Effector memory CD8-positive, alpha-beta T cell (primary cell): ENCODE measurements at places on chromosomes 5 and 9.

DNA sequence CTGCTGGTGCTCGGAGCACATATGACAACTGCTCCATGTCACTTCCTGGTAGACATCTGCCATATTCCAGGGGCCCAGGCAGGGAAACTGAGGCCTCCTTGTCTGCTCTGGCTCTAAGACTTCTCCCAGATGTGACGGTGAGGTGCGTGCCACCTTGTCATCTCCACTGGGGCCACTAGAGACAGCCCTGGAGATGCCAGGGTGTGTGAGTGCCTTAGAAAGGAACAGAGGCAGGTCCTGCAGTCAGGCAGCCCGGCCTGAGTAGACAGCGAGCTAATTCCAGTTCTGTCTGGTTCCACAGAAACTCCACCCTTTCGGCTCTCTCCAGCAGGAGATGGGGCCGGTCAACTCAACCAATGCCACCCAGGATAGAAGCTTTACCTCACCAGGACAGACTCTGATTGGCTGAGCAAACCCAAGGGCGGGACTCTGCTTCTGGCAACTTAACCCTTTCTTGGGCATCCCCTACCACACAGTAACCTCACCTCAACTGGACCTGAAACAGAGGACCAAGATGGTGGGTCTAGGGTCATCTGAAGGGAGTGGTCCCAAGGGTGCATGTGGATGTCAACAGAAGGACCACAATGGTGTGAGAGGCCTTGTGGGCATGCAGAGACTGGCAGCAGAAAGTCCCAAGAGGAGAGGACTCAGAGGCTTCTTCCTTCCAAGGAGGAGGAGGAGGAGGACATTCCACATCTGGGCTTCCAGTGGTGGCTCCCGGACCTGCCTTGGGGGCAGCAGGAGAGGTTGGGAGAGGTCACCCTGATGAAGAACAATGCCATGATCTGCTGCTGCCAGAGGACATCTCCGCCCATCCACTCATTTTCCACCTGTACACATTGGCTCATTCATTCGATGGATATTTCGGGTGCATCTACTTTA, 77.7 kb downstream of the RGS3 start:
- no peak for DNase-seq

DNA sequence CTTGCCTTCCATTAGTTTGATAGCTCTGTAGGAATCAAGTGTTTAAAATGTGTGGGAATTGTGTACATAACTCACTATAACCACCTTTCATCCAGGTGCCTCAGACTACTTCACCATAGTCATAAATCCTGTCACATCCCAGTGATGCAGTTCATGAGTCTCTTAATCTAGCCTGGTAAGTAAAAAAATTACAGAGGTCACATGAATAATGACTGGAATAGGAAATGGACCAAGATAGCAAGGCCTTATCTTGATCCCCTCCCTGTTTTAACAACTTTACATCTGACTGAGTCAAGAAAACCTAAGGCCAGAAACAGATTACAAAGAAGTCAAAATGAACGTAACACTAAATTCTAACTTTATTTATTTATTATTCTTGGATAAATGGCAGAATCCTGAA, 1.5 kb upstream of the RNF145 start:
- DNase-seq: no peak

- DNase-seq: no peak
Observed at GRCh38 chr5:36874465-36874864, 2.1 kb upstream of the NIPBL start.

DNA sequence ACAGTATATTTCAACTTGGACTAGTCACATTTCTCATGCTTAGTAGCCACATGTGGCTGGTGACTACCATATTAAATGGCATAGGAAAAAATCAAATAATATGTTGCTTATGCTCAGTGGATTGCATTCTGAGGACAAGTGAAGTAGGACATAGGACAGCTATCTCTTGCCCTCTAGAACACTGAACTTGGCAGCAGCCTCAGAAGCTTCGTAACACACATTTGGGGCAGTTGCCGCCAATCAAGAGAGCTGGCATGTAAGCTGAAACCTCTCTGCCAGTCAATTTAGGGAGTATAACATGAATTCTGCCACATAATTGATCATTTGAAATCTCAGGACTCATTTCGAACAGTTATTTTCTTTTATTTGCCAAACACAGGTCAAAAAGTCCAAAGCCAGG, 505.5 kb downstream of the MAT2B start:
- DNase-seq: no peak

DNA sequence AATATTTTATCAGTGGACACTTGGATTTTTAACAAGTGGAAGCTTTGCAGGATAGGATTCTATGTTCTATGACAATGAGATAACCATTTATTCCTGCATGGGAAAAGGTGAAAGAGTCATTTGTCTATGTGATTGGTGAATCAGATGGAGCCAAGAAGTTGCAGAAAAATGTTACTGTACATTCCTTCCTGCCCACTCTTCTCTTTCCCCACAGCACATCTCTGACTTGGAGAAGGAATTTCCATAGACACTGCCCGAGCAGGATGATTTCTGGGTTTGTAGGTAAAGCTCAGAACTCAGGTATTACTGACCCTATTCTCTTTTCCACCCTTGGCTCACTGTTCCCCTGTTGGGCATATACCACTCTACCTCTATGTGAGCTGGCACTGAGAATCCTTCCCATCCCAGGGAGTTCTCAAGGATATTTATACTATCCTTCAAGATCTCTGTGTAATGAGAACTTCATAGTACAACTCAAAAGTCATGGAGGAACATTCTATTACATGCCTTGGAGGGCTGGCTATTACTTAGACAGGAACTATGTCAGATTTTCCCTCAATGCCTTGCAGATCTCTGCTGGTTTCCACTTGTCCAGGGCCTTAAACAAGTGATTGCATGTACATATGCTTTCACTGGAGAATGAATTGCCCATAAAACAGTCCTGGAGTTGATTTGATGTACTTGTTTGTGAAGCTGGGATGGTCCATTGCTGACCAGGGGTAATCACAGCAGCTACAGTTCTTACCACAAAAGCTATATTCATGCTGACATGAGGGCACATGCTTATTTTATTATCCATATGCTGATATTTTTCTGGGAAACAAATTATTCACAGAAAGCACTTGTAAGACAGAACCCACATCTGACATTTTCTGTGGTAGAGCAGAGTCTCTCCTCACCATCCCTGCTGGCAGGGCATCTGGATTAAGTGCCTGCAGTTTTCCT, 24.1 kb downstream of the SLC1A3 start:
- DNase-seq: no peak

- DNase-seq: no peak
Observed at GRCh38 chr9:70791936-70792335, 329.5 kb downstream of the TRPM3 start.

- DNase-seq: no peak
Observed at GRCh38 chr5:126909856-126910255, 120.5 kb downstream of the MARCHF3 start.

DNA sequence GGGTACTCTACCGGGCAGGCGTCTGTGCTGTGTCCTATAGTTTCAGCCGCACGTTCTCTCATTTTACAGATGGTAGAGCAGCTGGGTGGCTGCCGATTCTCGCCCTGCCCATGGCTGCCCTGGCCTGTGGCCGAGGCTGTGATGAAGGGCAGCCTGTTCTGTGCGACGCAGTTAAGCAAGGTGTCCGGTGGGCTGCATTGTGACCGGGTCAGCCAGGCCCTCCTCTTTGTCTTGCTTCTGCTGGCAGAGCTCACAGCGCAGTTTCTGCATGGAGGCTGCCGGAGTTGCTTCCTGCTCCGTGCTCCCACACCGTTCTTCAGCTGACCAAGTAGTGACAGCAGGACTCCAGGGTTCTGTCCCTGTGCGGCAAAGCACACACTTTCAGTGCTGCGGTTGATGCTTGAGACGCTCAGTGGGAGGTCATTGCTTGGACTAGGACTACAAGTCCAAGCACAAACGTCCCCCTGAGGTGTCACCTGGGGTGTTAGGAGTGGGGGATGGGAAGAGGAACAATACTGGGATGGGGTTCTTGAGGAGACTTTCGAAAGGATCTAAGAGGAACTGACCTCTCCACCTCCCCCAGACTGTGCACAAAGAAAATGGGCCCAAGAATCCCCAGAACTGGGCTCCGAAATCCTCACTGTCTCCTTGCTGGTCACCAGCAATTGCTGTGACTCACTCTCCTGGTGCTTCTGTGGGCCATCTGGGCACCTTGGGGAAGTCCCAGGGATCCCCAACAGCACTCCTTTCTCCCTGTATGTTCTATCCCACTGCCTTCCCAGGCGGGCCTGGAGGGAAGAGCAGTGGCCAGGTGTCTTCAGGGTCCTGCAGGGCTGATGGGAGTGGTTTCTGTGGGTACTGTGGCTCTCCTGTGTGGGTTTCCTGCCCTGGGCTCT, 58.2 kb downstream of the GADD45G start:
- DNase-seq: no peak

DNA sequence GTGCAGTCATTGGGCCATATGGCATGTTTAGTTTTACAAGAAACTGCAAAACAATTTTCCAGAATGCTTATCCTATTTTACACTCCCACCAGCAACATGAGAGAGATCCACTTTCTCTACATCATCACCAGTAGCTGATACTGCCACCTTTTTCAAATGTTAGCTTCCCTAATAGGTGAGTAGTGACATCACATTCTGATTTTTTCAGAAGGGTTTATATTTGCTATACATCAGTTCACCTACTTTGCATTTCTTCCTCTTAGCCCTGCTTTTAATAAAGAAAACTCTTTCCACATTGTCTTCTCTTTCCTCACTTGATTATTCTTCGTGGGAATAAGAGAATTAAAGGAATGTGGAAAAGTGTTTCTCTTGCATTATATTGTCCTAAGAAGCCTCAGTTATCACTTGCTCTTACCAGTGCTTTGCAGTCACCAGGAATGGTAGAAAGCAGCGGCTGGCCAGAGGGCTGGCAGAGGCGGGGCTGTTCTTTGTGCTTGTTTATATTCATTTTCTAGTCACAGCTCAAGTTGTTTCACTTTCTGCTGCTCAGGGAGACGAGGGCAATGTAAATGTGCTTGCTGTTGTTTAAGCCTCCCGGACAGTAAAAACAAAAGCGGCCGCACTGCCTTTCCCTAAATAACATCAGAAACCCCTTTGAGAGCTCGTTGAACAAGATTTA, 164.8 kb downstream of the HSD17B3 start:
- DNase-seq: no peak
